ENCODE measurements at places on chromosomes 4 and X. TPM values are rescaled to one million over a fixed set of nuclear protein-coding genes. Genes with fewer than 3 reads are reported as not detected.
A peak's percentile ranks its signal among the peaks of the same experiment; 100 is the strongest.

FRMD7 gene
- 0.69 TPM for total RNA-seq

LEF1 gene
- 3.0 TPM for total RNA-seq

CCKAR gene
- not detected for total RNA-seq

DGKK gene
- total RNA-seq, result not detected

SH3RF1 gene
- total RNA-seq, result 20.3 TPM

LAMP2 gene
- 92.5 TPM for total RNA-seq

CT45A5 gene
- not detected for total RNA-seq

GPRASP3 gene
- 4.5 TPM for total RNA-seq

RIPPLY1 gene
- total RNA-seq, result 0.57 TPM

SFRP2 gene
- 157 TPM for total RNA-seq

- no peak for DNase-seq
Observed at GRCh38 chrX:149877636-149878035, 3.3 kb upstream of the MAGEA8 start.

DNA sequence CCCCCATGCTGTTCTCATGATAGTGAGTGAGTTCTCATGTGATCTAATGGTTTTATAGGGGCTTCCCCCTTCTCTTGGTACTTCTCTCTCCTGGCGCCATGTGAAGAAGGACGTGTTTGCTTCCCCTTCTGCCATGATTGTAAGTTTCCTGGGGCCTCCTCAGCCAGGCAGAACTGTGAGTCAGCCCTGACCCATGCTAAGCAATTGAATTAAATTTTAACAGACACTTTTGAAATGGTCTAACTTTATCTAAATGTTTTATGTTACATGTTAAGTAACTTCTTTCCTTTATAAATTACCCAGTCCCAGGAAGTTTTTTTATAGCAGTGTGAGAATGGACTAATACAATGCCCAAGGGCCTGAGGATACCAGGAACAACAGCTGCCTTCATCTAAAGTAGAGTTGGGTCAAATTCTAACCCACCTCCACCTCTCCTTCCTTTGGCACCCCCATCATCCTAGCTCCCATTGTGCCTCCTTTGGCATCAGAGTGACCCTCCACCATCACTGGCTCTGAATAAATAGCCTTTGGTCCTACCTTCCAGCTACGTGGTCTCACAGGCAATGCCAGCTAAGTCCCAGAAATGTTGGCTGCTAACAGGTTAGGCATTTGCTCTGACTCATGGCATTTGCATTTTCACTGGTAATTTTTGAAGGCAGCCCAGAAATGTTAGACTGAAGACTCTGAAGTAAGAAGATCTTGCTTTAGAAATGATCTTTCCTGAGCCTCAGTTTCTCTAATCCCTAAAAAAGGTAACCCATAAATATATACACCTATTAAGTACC, 182.1 kb downstream of the MOSPD2 start:
- DNase-seq, result no peak

DNA sequence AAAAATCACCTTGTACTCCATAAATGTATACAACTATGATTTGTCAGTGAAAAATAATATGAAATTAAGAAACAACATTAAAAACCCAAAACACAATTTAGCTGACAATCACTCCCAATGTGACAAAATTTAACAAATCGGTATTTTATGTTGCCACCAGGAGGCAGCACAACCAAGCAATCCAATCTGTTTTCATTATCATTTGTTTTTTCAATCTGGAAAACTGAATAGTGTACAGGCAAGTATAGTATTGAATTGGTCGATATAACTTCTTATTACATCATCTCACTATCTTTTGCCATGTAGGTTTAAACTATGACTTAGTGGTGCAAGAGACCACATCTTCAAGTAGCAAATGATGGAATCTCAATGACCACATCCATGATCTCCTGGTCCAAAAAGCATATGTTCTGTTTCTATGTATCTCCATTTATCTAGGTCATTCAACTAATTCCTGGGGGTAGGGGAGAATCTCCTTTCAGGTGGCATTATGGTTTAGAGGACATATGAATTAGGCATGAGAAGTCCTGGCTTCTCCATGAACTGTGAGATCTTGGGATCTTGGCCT, 112.9 kb upstream of the AGA start:
- DNase-seq, result no peak

DNA sequence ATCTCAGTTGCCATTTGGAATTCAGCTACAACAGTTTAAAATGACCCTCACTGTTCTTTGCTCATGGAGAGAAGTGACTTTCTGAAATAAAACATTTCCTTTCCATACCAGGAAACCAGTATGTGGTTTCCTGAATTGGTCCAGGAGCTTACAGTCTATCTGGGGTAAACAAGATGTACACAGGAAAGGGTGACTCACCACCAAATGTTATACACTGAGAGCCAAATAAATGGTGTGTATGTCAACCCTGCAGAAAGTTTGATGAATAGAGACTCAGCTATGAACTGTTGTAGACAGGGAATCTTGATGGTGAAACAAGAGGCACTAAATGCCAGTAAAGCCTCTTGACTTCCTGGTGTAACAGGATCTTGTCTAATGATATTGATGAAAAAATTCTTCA, 100.4 kb downstream of the HS6ST2 start:
- no peak for DNase-seq

GRCh38 chrX:97743014-97743413, 859.3 kb downstream of the RPA4 start:
- no peak for DNase-seq

- no peak for DNase-seq
Observed at GRCh38 chrX:104254442-104255115, at the start of gene ESX1. Gene ESX1 (minus strand): TSS chrX:104254933. CDS start chrX:104254849, 84 bp downstream.

DNA sequence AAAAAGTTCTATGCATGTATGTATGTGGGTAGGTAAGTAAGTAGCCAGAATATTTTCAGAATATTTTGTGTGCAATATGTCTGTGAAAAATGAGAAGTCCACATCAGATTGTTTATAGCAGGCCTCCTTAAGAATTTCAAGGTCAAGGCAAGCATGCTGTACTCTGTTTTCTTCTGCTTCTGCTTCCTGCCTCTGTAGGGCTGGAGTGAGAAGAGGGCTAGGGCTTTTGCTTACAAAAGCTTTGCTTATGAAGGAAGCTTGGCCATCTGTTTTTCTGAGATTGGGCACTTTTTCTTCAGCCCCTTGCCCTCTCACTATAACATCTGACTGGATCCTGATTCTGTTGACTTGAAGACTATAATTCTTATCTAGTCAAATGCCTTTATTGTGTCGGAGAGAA, 150.4 kb downstream of the EMCN start:
- no peak for DNase-seq

- DNase-seq, result no peak
Observed at GRCh38 chrX:23901060-23901459, 6.7 kb downstream of the APOO start.

DNA sequence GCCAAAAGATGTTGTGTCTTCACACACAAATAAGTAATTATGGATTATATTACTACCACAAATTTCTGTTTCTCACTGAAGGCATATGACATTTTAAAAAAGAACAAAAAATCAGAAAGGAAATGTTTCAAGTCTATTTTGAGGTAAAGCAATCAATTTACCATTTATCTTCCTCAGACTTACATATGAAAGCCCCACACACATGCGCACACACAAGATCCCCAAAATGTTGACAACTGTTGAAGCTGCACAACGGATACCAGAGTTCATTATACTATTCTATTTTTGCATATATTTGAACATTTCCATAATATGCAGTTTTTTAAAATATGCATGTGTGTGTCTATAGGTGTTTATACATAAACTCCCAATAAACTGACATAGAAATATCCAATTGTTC, 2.7 kb downstream of the LRBA start:
- DNase-seq, result no peak

DNA sequence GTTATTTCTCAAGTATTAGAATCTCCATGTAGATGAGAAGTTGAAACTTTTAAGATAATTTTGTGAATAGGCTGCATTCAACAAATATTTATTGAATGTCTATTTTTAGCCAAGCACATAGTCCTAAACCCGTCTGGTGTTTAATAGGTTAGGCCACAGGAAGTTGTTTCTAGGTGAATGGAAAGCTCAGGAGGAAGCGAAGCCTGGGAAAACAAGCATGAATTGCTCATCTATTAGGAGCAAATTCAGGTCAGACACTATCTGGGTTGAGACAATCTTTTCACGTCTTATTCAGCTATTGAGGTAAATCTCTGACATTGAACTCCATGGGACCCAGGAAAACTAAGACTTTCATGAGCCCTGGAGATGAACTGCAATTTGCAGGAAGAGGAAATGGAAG, 43.1 kb upstream of the FREM3 start:
- DNase-seq, result no peak

DNA sequence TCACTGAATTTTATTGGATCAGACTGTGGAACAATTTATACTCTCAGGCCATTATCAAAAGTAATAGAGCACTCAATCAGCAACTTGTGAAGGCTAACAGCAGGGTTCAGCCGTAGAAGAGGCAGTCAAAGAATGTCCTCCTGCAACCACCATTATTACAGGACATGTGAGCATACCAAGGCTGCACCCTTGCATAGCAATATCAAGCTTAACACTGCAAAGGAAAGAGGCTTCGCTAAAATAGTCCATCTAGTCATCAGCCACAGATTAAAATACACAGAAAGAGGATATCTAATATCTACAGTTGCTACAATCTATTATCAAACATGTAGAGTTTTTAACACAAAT, 42.9 kb upstream of the TMPRSS11B start:
- no peak for DNase-seq

DNA sequence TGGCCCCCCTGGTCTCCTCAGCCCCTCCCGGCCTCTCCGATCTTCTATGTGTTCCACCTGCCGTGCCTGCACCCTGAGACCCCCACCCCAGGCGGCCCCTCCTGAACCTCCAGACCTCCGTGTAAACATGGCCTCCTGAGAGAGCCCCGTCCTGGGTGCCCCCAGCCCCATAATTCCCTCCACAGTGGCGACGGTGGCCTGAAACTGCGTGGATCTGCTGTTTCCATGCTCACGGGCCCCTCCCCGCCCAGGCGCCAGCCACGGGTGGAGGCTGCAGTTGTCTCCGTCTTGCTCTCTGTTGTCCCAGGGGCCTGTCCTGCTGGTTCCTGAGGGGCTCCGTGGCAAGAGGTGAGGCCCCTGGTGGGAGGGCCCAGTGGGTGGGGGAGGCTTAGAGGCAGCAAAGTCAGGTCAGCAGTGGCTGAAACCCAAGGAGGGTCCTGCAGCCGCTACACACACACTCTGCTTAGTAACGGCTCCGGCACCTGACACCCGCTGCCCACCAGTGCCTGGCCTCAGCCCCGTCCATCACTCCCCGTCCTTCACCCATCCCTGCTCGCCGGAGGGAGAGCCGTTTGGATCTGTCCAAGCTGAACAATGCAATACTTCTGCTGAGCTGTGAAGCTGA, 75.8 kb downstream of the FAM53A start:
- DNase-seq, result peak; percentile 79

GRCh38 chr4:136741468-136741867, 790.8 kb downstream of the PCDH18 start:
- DNase-seq, result no peak

DNA sequence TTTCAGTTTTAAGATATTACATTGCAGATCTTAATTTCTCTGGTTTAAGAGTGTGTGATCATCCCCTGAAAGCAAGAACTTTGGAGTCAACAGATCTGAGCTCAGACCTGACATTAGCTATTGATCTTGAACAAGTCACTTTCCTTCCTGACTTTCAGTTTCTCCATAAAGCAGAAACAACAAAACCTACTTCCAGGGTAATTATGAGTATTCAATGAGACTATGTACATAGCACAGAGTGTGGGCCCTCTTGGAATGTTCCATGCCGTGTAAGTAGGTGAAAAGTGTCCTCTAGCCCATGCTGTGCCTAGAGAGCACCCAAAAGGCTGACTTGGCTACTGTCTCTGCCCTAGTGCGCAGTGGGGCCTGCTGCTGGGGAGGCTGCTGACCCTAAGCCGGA, 188.0 kb upstream of the RPL34 start:
- DNase-seq, result no peak

- DNase-seq, result no peak
Observed at GRCh38 chr4:126992910-126993309, 639.8 kb upstream of the INTU start.

DNA sequence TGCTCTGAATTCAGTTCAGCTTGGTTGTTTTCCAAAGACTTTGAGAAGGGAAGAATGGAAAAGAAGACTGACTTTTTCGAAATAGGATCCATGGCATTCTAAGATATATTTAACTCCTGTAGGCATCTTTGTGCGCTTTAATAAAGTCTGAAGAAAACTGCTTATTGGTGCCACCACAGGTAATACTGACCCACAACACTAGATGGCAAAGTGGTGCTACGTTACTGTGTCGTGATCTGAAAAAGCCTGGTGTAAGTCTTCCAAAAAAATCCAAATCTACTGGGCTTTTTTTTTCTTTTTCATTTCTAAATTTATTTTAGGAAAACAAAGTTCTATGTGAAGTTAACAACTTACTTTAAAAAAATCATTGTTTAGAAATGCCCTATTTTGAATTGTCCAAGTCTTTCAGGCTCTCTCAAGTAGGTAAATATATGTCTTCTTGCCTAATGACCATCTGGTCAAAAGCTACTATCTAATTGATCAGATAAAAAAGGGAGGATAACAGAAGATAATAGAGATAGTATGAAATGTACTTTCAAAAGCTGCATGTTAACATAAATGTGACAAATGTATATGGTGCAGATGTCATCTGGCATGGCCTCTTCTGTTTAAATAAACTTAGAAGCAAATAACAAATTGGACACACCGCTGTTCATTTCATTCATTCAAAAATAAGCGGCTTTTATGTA, 47.0 kb upstream of the MID1IP1 start:
- no peak for DNase-seq

DNA sequence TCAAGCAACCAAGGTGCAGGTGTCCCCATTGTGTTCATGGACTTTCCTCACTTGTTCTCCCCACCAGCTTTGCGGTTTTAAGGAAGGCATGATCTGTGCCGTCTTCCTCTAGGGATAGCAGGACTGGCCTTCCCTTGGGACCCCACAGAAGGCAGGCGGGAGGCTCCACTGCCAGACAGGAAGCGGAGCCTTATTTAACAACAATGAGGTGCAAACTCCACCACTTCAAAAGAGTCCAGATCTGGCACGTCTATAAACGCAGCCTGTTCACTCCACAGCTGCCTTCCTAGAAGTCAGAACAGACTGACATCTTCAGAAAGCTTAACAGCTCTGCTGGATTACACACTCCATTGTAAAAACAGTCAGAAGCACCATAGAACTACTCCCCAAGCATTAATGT, 1.7 kb upstream of the GPR143 start:
- DNase-seq, result peak; percentile 16

- DNase-seq, result peak; percentile 91
Observed at GRCh38 chr4:6873792-6874461, 35.7 kb upstream of the TBC1D14 start.

All from posterior vena cava (tissue), 2 donors.